ENCODE measurements at places on chromosomes 16 and 17.

DNA sequence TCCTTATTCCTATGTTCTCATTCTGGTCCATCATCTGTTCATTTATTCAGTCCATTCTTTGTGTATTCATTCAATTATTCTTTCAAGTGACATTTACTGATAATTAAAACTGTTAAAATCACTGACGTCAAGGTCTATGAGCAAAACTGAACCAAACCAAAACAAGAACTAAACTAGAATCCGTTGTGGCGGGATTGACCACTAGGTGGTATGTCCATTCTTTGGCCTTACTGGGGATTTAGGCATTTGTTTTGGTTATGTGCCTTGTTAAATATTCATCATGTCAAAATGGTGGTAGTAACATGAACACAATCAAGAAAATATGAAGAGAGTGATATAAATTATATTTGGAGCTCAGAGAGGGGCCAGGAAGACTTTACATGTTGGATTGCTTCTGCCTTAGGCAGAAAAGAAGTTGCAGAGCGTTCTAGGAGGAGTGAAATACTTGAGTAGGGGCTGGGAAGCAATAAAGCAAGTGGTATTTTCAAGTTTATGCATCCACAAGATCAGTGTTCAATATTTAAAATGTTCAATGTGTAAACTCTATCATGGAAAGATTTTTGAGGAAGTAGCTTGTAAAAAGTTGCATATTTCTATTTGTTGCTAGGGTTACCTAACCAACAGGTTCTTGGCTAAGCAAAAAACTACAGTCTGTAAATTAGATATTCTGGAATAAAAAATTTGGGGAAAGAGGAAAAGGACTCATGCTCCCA, 129.0 kb downstream of the CDH13 start:
- no peak for DNase-seq

- DNase-seq, result no peak
Measured at GRCh38 chr17:26818736-26819135, 475.2 kb upstream of the WSB1 start.

- DNase-seq, result no peak
Measured at GRCh38 chr17:36184023-36184765, 7.8 kb upstream of the TBC1D3B start.

DNA sequence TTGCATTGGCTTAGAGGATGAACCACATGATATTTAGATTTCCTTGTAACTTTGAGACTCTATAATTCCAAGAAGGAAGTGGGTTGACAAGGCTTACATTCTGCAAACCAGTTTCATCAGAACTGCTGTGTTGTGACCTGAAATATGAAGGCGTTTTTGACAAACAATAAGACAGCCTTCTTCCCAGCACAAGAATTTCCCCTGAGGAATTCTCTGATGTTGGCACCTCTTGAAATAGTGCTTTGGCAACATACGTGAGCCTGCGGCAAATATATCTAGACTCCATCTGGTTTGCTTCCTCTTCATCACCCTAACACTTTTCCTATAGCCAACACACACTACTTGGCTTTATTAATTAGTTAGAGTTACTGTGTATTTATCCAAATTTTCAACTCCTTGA, 585.5 kb upstream of the SOX9 start:
- DNase-seq, result no peak

DNA sequence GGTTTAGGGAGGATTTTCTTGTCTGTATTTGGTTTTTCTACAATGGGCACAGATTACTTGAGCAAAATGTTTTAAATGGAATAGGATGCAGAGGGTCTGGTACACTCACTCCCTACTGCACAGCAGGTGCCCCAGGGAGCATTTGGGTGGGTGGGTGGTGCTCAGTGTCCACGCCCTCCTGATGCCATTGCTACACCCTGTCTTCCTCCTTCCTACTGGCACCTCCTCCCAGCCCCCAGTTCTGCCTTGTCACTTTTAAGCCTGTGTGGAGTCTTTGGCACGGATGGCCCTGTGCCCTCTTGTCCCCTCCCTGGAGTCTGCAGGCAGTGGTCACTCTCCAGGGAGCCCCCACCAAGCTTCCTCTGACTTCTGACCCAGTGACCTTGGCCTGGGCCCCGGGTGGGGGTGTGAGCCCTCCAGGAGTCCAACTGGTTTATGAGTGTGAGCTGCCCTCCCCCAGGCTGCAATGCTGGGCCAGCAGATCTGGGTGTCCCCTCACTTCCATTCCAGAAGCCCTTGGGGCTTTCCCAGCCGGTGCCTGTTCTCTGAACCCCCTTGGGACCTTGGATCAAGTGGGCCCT, 15.5 kb downstream of the LLGL2 start:
- no peak for DNase-seq

DNA sequence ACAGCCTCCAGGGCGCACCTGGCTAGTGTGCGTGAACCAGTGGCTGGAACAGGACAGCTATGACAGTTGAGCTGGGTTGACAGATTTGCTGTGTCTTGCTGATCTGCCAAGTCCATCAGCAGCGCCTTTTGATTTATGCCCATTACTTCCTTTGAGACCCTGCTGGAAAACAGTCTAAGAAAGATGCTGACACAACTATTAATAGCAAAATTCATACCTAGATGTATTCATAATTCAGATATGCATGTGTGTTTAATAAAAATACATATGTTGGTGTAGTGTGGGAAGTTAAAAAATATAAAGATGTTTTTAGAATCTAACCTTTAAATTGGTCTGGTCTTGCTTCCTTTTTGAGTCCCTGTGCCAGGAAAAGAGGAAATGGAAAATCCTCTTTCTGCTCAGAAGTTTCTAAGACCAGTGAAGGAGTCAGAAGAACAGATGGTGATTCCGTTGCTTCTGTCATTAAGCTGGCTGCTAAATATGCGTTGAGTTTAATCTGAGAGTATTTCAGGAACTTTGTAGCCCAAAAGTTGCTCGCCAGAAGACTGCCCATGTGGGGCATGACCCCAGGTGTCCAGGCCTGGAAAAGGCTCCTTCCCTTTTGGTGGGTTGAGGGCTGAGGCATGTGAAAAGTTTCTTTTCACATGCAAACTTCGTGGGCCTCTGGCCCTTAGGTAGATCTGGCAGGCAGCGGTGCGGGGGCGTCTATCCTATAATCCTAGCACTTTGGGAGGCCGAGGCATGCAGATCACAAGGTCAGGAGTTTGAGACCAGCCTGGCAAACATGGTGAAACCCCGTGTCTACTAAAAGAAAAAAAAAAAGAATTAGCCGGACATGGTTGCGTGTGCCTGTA, 40.0 kb upstream of the ENDOV start:
- DNase-seq, result peak; percentile 44

DNA sequence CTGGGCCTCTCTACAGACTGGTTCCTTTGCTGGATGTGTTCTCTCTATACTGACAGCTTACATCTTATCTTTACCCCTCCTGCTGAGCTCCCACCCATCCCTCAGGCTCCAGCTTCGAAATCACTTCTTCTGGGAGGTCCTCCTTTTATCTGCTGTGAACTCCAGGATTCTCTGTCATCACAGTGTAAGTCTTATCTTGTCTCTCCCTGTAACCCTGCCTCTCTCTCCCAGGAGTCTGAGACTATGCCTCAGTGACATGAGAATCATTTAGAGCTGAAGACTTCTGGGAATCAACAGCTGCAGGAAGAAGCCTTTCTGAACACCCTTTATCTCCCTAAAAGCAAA, 148.1 kb upstream of the HS3ST3A1 start:
- no peak for DNase-seq

- no peak for DNase-seq
Measured at GRCh38 chr16:54932737-54933254, 2.1 kb downstream of the IRX5 start.

GRCh38 chr17:19470530-19471261, 59.7 kb downstream of the RNF112 start:
- no peak for DNase-seq

- no peak for DNase-seq
Measured at GRCh38 chr17:55215711-55216110, 49.0 kb upstream of the HLF start.

- DNase-seq, result no peak
Measured at GRCh38 chr17:58136669-58137279, 11.4 kb upstream of the OR4D1 start.

DNA sequence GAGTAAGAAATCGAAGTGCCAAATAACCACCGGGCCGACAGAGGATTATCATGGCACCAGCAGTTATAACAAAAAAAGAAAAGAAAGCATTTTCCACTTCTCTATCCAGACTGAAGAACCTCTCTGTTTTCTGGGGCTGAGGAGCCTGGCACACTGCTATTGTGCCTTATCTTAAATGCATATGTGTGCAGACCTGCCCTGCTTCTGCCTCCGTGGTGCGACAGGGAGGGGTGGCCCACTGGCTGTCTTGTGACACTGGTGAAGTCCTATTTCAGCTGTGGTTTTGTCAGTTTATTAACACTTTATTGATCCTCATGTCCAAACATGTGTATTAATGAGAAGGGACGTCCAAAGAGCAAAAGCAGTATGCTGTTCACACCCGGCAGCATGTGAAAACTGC, 55.4 kb downstream of the CDK5R1 start:
- no peak for DNase-seq

DNA sequence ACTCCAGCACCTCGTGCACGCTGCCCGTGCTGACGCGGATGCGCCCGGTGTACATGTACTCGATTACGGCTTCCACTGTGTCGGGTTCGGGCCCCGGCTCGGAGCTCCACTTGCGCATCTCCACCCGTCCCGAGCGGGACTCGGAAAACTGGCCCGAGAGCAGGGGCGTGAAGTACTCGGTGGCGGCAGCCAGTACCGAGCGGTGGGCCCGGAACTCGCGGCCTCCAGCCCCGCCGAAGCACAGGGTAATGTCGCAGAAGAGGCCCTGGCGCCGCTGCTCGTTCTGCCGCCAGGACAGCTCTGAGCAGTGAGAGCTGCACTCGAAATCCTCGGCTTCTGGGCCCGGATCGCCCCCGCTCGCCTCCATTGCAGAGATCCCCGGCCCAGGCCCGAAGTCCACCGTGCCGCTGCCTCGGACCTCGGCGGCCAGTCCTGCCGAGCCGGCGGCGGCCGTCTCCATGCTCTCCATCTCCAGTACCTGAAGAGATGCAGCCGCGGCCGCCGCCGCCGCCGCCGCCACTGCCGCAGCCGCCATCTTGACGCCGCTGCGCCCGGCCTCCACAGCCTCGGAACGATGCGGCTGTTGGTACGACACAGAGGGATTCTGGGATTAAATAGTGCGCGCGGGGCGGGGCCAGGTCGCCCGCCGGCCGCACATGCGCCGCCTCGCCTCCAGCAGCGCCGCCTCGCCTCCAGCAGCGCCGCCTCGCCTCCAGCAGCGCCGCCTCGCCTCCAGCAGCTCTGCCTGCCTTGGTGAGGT, at the start of gene KLHL11:
TSS of gene KLHL11 (minus strand) at position 588 of the 760 bp plus-strand sequence. CDS start at position 535, 53 bp downstream.
- DNase-seq, result peak; percentile 87

DNA sequence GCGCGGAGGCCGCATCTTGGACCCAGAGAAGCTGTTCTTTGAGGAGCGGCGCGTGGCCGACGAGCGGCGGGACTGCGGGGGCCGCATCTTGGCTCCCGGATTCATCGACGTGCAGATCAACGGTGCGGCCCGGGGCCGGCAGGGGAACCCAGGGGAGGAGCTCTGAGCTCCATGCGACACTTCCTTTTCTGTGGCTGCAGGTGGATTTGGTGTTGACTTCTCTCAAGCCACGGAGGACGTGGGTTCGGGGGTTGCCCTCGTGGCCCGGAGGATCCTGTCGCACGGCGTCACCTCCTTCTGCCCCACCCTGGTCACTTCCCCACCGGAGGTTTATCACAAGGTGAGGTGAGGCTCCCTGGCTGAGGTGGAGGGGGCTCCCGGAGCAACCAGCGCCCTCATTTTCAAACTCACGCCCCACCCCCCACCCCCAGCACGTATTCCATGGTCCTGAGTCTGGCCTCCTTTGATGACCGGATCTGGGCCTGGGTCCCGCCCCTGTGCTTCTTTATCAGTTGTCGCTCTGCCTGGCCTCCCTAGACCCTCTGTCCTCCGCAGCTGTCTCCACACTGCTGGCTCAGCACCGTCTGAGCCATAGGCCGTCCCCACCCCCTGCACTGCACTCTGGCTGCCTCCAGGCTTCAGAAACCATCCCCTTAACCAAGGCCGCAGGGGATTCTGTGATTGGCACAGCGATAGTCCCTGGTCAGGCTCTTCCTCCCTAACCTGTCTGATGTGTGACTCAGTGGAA, 787 bp downstream of the AMDHD2 start:
- DNase-seq, result peak; percentile 78

DNA sequence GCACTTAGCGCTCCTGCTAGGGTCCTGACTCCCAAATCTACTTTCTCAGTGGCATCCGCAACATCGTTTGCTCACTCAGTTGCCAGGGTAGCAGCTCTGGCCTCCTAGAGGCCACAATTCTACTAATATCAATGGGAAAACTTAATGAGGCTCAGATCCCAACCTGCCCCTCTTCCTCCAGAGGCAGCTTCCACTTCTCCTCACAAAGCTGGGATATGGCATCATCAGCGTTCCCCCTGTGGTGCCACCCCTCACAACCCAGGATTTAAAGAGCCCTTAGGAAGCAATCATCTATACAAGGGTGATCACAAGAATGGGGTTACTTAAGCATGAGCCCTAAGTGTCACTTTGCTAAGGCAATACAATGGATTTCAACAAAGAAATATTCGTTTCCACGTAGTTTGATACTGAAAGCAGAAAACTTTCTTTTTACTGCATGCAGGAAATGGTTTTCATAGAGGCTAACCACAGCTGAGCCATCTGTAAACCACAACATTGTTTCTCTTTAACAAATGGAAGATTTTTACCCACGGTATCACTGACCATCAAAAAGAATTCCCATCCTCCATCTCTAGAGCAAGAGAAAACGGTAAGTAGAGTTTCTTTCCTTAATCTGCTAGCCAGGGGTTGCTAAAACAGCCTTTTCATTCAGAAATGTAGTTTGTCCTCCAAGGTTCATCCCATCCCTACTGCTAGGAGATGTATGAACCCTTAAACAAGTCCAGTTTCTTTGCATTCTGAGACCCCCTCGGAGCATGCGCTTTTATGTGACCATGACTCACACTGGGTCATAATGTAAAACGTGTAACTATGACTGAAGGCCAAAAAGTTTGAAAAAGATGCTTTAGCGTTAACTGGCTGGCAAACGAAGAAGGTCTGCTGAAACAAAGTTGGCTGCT, 68.3 kb upstream of the BCAR1 start:
- DNase-seq, result no peak

- no peak for DNase-seq
Measured at GRCh38 chr17:34872640-34873039, 88.6 kb downstream of the CCT6B start.

- DNase-seq, result no peak
Measured at GRCh38 chr17:54898576-54898975, 2.1 kb upstream of the TOM1L1 start.

DNA sequence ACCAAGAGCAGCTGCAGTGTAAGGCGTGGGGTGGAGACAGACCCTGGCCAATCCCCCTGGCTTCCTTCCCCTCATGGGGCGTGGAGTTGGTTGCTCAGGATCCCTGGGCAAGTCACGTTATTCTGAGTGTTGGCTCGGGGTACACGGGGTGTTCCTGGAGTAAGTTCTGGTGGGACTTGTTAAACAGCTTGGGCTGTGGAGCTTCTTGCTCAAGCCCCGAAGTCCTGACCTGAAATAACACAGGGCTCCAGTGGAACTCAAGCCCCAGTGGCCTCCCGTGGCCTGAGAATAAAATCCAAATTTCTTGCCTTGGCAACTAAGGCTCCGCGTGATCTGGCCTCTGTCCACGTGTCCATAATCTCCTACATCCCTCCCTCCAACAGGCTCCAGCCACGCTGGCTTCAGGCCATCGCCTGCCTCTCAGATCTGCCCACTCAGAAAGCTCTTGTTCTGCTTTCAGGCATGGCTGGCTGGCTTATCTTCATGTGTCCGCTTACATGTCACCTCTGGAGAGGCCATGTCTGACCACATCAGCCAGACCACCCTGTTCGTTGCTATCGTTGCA, 49.3 kb upstream of the BCO1 start:
- DNase-seq, result peak; percentile 72
